ENCODE measurements at places on chromosomes 11 and 22.
A peak's percentile ranks its signal among the peaks of the same experiment; 100 is the strongest.

DNA sequence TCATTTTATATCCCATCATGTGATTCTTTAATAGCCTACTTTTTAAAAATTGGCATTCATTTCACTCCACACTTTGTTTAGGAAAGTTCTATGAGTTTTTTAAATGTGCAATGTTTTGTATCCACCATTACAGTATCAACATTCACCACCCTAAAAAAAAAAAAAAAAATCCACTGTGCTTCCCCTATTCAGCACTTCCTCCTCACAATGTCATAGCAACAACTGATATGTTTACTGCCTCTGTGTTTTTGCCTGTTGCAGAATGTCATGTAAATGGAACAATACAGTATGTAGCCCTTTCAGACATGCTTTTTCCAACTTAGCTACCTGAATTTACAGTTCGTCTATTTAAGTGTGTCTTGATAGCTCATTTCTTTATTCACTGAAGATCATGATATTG is 754.2 kb downstream of the FAM181B start:
- DNase-seq = no peak

GRCh38 chr11:121328967-121329679 is 36.6 kb downstream of the SC5D start:
- no peak for DNase-seq

DNA sequence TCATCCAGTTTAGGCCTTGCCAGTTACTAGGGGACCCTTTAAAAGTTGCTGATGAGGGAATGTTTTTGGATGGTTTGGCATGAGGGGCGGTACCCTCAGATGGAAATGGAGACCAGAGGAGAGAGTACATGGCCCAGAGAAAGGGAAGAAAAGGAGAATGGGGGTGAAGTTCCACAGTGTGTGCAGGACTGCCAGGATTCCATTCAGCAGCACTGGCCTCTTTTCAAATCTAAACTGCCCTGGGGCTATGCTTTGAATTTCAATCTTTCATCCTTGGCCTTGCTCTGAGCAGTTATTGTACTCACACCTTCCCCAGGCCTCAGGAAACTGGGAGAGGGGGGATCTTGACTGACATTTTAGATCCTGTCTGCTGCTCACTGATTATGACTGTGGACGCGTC is 3.0 kb downstream of the SLC3A2 start:
- no peak for DNase-seq

GRCh38 chr22:42065438-42066125 is 5.0 kb downstream of the NAGA start:
- DNase-seq = no peak

DNA sequence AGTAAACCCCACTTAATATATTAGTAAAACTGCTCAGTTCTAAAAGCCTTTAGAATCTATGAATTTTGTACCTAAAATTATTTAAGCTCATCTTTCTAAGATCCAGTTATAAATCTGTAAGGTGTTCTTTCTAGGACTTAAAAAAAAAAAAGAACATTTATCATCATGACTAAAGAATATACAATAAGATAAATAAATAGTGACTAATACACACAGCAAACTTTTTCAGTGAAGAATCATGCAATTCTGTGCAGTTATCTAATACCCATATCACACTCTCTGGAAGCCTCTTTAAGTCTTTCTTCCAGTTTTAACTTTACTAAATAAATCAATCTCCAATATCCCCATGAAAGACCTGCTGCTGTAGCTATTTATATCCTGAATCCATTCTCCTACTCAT is 59.8 kb downstream of the CEP57 start:
- DNase-seq = no peak

DNA sequence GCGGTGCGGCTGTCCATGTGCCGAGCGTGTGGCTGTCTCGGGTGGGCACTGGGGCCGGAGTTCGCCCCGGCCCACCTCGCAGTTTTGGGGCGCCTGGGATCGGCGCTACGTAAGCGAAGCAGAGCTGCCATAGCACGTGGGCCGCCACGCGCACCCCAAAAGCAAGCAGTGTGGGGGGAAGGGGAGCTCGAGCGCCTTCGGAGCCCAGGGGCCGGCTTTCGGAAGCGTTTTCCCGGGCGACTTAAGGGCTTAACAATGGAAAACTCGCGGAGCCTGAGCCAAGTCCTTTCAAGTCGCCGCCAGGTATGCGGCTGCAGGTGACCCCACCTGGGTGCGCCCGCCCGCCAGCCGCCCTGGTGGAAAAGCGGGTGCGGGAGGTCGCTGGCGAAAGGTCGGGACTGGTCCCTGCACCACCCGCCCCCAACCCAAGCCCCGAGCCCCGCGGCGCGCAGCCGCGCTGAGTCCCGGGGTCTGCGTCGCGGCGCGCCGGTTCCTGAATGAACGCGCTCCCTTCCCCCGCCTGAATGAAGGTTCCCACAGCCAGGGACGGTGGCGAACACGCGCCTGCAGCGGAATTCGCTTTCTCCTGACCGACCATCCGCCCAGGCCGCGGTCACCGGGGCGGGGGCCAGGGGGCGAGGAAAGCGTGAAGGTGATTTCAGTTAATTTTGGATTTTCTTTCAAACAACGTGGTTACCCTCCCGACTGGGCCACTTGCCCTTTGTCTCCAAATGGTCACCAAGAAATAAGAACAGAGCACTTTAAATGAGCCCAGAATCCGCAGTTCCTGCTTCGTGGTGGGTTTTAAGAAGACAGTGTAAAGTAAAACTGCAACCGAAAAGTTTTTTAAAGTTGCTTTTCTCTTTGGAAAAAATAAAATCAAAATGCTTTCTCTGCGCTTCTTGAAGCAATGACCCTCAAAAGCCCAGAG is 2.8 kb upstream of the CCND1 start:
- DNase-seq = no peak

DNA sequence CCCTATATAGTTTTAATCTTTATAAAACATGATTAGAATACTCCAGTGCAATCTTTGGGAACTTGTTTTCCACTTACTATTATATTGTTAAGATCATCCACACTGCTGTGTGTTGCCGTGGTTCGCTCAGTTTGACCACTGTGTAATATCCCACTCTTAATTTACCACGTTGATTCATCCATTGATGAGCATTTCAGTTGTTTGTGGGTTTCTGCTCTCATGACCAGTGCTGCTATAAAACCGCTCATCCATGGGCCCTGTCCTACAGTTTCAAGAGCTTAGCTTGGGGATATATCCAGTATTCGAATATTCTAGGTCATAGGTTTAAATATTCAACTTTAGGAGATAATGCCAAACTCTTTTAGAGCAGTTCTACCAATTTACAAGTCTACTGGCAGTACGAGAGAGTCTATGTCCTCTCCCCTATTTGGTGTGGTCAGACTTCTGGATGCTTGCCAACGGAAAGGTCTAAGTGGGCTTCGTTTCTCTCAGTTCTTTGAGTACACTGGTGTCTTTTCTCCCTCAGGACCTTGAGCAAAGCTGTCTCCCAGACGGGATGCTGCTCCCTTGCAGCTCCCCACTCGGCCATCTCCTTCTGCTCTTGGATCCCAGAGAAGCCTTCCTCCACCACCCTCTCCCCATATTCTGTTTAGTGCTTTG is 94.9 kb upstream of the ALX4 start:
- DNase-seq = no peak

DNA sequence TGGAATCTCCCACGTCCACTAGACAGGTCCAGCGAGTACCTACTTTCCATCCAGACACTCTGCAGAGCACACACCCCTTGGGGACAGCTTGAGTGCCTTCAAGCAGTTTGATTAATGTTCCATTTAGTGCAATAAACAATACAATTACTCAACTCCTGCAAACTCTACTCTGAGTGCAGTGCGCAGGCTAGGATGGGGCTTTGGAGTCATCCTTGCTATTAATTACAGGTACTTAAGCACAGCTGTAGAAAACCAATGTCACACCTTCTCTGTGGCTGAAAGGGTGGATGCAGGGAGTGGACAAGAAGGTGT is 82.6 kb downstream of the MN1 start:
- no peak for DNase-seq

- peak; percentile 85 for DNase-seq
Observed at GRCh38 chr11:123054301-123055065, 7.5 kb downstream of the HSPA8 start.

GRCh38 chr11:122983438-122984185 is 2.0 kb upstream of the BSX start:
- peak; percentile 85 for DNase-seq

DNA sequence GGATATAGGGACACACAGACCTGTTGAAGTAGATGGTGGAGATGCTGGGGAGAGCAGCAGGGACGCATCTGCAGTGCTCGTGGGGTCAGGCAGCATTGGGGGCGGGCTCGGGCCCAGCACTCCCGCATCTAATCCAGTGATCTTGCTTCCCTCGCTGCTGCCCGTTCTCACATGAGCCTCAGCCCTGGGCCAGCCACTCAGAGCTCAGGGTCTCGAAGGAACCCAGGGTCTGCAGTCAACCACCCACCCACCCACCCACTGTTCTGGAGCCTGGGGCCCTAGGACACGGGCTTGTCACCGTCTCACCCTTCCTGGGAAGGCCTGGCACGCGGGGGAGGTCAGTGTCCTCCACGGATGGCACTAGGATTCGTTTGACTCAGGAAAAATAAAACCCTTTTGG is 406.0 kb downstream of the TBC1D22A start:
- no peak for DNase-seq

Measured in NCI-H1092 treated with DMSO at 0.1 percent for 48 hours (cell line).